ENCODE measurements at places on chromosomes 1 and 21.
A peak's percentile ranks its signal among the peaks of the same experiment; 100 is the strongest.

GRCh38 chr1:219806020-219806419 is 122.3 kb downstream of the SLC30A10 start:
- peaks cover 23% of the 10 kb centered on the region for H3K27me3 ChIP-seq
- H3K4me1 ChIP-seq, result peaks cover 3% of the 10 kb centered on the region
- no peak for DNase-seq
- H3K27ac ChIP-seq, result no peak overlapping the region
- H3K4me3 ChIP-seq, result no peak overlapping the region
- no peaks in the 10 kb centered on the region for H3K36me3 ChIP-seq

GRCh38 chr1:24828887-24829192 is 83.6 kb downstream of the CLIC4 start:
- no peaks in the 10 kb centered on the region for H3K27me3 ChIP-seq
- H3K36me3 ChIP-seq, result peaks cover 43% of the 10 kb centered on the region
- peak overlapping the region; percentile 42 for H3K27ac ChIP-seq
- H3K4me1 ChIP-seq, result peaks cover 52% of the 10 kb centered on the region
- no peak overlapping the region for H3K4me3 ChIP-seq

- peak; percentile 60 for DNase-seq
- no peaks in the 10 kb centered on the region for H3K27me3 ChIP-seq
- no peak overlapping the region for H3K27ac ChIP-seq
Measured at GRCh38 chr1:181503171-181503810, 20.0 kb downstream of the CACNA1E start.

GRCh38 chr1:186799689-186800054 is 29.1 kb upstream of the PLA2G4A start:
- no peaks in the 10 kb centered on the region for H3K36me3 ChIP-seq
- H3K4me3 ChIP-seq, result no peak overlapping the region
- H3K27ac ChIP-seq, result no peak overlapping the region
- no peaks in the 10 kb centered on the region for H3K27me3 ChIP-seq
- DNase-seq, result no peak

DNA sequence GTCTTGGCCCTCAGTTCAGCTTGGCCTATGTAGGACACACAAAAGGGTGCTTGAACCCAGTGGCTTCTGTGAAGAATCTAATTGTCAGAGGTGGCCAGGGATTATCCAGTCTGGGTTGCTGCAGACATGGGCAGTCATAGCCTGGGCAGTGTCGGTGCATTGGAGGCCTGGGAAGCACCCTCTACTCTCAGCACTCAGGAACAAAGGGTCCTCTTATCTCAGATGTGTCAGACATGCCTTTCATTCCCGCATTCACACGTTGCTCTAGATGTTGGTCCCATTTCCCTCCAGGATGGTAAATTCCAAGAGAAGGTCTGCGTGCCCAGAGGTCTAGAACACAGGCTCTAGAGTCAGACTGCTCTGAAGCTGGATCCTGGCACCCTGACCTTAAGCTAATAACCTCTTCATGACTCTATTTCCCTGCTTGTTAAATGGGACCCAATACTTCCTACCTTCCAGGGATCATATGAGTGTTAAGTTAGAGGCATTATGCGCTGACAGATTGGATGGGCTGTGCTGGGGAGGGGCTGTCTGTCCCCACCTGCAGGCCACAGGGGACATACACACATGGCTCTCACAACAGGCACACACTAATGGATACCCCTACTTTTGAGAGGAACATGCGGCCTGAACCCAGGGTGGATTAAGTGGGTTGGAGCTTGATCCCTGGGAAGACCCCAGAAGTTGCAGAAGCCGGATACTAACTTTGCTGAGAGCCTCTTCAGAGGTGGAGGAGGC is 16.5 kb upstream of the EDN2 start:
- H3K27ac ChIP-seq, result no peak overlapping the region
- H3K36me3 ChIP-seq, result no peaks in the 10 kb centered on the region
- H3K27me3 ChIP-seq, result no peaks in the 10 kb centered on the region
- no peak overlapping the region for H3K4me3 ChIP-seq
- peaks cover 16% of the 10 kb centered on the region for H3K4me1 ChIP-seq

All from GM23248 (cell line).